ENCODE measurements at places on chromosomes 2 and 18.
A peak's percentile ranks its signal among the peaks of the same experiment; 100 is the strongest.

DNA sequence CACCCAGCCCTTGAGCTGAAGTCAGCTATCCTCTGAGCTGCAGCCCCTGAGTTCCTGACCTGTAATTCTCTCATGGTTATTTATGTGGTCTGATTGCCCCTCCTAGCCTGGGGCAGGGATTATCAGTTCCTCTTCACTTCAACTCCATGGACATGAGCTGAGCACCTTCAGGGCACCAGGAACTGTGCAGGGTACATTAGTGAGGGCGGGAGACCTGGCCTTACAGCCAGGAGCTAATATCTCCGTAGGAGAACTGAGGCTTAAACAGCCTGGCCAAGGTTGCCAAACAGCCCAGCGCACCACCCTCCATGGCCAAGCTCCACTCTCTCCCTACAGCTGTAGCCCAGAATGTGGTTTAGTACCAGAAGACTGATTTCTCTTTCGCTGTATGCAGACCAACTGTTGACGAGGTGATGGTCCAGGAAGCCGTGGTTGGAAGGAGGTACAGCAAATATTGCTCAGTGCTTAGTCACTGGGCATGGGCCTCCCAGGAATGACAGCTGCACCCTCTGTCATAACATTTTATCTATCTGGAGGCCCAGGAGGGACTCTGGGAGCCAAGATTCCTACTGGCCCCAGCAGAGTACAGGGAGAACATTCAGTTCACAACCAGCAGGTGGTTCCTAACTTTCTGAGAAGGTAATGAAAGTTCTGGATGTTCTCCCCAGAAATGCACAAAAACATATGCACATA, 228.7 kb upstream of the SIX2 start:
- DNase-seq: no peak

GRCh38 chr2:63755965-63756364, 85.7 kb upstream of the UGP2 start:
- DNase-seq: no peak

- no peak for DNase-seq
Measured at GRCh38 chr2:53856272-53856671, 3.5 kb downstream of the GPR75 start.

- no peak for DNase-seq
Measured at GRCh38 chr2:100262046-100262445, 60.3 kb downstream of the LONRF2 start.

DNA sequence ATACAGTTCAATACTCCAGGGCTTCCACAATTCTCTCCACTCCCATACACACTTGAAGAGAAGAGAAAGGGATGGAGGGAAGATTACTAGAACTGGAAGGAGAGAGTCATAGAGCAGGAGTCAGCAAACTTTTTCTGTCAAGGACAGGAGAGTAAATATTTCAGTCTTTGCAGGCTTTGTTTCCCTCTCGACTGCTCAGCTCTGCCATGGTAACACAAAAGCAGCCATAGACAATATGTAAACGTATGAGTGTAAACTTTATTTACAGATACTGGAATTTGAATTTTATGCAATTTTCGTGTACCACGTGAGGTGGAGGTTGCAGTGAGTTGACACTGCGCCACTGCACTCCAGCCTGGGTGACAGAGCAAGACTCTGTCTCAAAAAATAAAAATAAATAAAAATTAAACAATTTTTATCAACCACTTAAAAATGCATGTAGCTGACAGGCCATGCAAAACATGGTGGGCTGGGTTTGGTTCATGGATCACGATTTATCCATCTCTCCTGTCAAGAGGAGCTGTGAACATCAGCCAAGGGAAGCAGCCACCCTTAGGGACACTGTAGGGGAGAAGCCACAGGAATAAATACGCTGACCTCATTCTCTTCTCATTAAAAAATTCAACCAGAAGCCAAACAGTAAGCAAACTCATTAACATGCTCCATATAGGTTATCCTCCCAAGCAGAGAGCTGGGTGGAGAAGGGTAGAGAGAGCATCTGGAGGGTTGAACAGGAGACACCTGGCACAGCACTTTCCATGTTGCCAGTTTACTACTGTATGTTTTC, 266.4 kb upstream of the FN1 start:
- no peak for DNase-seq

- DNase-seq: peak; percentile 13
Measured at GRCh38 chr2:30147196-30147714, 448 bp downstream of the YPEL5 start.

- DNase-seq: no peak
Measured at GRCh38 chr18:9711361-9712129, 3.4 kb downstream of the RAB31 start.

DNA sequence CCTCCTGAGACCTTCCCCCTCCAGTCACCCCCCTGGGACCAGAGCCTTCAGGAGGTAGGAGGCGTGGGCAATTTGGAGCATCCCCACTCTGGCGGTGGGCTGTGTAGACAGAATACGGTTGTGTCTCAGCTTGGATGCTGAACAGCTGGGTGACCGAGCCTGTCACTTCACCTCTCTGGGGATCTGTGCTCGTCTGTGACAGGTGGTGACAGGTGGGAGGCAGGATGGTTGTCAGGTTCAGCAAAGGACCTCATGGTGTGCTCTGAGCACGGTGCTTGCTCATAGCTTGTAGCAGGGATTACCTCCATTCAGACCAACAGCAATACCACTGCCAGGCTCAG, 186.5 kb upstream of the HS6ST1 start:
- DNase-seq: no peak

GRCh38 chr2:78676921-78677696, 348.4 kb upstream of the REG3G start:
- DNase-seq: no peak

GRCh38 chr2:19541884-19542283, 183.5 kb upstream of the OSR1 start:
- no peak for DNase-seq

DNA sequence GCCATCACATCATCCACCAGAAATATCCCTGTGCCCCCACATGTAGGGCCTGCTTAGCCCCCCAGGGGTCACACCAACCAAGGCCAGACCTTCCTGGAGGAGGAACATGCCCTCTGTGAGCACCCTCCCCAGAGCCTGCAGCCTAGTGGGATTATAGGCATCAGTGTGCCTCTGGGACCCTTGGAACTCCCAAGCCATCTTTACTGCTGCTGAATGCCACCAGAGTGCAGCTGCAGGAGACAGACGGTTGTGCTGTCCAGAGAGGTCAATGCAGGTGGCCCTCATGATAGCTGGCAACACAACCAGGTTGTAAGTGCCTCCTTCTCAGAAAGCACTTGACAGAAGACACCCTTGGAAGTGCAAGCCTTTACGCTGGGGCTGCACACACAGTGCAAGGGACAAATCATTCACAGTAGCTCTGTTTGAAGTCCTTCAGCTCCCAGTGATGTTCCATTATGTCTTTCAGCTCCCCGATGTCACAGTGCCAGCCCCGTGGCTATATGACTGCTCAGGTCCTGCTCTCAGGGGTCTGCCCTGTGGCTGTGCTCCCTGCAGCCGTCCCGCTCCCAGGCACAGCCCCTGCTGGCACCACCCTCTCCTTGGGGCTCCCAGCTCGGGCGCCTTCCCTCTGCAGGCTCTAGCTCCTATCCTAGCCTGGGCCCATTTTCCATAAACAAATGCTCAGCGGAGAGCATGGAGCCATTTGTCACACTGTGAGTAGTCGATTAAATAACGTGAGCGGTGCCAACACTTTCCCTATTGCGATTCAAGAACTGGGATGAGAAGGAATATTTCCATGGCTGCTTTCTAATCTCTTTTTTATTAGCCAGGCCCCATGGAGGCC, 65.1 kb downstream of the EDAR start:
- DNase-seq: no peak

DNA sequence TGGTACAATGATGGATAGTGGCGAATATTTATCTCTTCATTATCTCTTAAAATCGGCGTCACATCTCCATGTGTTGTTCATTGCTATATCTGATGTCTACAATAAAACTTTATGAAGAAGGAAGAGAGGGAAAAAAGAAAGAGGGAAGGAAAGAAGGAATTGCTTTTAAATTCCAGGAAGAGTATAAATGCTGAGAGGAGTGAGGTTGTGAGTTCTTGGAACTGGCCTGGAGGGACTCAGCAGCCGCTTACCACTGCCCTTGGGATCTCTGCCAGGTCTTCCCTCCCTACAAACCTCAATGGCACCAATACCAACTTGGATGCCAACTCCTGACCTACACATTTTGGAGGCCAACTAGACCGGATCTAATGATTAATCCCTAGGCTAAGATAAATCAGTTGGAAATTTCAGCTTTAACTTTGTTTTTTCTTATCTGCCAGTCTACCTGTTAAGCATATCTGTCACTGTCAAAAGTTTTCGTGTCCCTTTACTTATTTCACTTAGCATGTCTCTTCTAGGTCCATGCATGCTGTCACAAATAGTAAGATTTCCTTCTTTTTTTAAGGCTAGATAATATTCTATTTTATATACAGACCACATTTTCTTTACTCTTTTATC, 9.8 kb downstream of the SCN9A start:
- no peak for DNase-seq

- no peak for DNase-seq
Measured at GRCh38 chr2:161754379-161754778, 130.2 kb downstream of the SLC4A10 start.

DNA sequence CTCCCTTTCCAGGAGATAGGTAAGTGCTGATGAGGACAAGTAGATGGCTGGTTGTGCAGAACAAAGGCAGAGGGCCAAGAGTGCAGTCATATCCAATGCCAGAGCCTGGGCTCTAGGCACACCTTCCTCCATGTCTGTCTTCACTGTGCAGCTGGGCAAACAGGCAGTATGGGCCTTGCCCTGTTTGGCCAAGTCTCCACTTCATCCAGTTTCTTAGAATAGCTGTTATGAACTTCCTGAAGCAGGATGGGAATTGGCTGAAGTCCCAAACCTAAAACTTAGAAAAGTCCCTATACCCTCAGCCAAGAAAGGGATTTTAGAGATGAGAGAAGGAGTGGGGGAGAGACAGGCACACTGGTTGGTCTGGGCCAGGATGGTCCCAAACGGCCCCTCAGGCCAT, 37.5 kb upstream of the CYP26B1 start:
- DNase-seq: no peak

DNA sequence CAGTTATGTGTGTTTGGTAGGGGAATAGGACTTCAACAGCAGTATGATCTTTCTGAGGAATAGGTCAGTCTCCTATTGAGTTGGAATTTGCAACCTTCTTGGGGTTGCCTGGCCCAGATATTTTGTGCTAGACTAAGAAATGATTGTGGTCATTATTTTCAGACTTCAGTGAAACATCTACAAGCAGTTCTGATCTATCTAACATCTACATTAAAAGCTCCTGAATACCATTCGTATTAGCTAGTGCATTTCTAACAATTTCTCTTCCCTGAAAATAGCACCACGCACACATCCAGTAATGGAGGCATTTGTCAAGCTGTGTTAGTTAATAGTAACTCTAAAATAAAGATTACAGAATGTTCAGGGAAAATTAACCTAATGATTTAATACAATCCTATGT, 179.3 kb downstream of the FIGN start:
- DNase-seq: no peak

- no peak for DNase-seq
Measured at GRCh38 chr2:110995911-110996310, 124.8 kb upstream of the BCL2L11 start.

- DNase-seq: no peak
Measured at GRCh38 chr18:54529444-54529843, 61.6 kb upstream of the DYNAP start.

DNA sequence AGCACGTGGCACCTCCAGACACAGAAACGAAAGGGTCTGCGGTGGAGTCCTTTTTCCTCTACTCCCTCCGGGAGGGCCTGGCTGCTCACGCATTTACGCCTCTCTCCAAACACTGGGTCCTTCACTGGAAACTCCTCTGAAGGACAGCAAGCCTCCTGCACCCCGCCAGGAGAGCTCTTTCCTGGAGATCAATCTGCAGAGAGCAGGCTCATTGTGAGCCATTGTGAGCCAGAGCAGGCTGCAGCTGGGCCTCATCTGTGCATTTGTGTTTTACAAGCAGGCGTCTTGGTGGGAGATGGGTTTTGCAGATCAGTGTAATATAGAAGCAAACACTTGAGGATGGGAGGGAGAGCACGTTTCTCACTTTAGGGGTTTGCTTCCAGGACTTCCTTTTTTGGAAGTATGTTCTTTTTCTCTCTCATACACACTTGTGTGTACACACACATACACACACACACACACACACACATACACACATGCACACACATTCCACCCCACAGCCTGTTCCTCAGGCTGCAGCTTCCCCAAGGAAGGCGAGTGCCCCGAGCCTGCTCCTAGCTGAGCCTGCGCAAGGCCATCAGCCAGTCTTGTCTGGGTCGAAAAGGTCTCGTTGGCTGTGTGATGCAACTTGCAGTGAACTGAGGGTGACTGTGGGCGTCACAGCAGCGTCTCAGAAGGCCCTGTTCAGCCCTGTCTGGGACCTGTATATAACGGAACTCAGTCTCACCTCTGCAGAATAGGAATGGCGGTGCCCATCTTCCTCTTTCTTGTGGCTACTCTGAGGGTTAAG, 163.5 kb downstream of the GLI2 start:
- DNase-seq: no peak

DNA sequence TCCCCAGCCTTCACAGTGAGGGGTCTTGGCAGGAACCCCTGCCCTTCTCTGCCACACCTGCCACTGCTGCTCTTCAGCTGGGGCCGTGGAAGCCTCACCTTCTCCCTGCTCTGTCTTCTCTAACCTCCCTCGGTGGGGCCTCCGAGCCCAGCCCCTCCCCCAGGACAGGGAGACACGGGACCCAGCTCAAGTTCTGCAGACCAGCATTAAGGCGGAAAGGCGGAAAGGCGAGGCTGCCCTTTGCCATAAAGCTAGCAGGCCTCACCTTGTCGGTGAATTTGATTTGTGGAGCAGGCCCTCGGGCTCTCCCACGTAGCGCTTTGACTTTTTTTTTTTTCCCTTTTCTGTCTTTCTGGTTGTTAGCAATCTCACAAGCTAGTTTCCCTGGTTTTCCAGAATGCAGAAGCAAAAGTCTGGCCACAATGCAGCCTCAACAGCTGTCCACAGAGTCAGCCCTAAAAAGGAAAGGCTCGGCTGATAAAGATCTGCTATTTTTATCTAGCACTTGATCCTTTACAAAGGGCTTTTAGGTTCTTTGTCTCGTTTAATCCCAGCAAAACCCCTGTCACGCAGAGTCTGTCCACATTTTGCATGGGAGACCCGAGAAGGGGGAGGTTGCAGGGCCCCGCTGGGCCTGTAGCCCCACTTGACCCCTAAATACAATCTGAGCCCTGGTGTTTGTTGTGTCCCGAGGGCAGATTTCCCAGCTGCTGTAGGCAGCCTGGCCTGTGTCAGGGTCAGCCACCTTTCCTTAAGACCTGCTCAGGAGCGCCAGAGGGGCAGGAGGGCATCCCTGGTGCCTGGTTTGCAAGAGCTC, 6.0 kb downstream of the ITM2C start:
- no peak for DNase-seq

GRCh38 chr2:1873343-1873742, 129.0 kb upstream of the PXDN start:
- no peak for DNase-seq

- no peak for DNase-seq
Measured at GRCh38 chr2:141589314-141589713, 541.5 kb downstream of the LRP1B start.

- no peak for DNase-seq
Measured at GRCh38 chr18:66931010-66931409, 327.1 kb upstream of the CDH19 start.
